ENCODE measurements at places on chromosomes 2 and 18.

DNA sequence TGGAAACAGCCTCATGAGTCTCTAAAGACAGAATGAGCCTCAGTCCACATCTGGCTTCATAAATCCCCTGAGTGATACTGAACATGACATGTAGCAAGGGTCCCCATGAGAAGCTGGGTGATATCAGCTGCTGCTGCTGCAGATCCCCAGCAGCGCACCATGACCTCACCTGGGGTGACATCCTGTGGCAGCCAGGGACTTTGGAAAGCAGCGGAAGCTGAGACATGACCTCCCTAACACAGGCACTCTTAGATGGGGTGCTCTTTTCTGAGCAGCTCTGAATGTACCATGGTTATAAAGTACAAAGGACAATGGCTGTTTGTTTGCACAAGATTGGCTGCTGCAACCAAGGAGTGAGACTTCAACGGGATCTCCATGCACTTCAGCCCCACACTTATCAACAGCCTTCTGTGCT, 74.7 kb upstream of the TMEM200C start:
- no peak for DNase-seq

- DNase-seq, result no peak
Measured at GRCh38 chr18:57930476-57930875, 113.5 kb upstream of the NEDD4L start.

GRCh38 chr2:216090369-216090786, 8.7 kb downstream of the TMEM169 start:
- DNase-seq, result no peak

DNA sequence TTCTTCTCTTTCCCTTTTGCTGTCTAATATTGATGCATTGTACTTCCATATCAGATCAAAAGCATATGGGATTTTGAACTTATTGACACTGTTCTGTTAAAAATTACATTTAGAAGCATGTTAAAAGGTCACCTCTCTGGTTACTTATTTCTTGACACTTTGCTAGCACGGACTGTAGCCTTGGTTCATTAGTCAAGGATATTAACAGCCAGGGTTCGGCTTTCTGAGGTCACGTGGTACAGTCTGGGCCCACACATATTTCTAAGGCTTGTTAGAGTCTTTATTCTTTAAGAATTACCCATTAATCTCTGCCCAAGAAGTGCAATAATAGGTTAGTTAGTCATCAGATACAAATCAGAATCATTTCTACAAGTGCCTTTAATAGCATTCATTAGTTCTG, 1035.8 kb upstream of the FANCL start:
- no peak for DNase-seq

GRCh38 chr2:78070693-78071092, 548.5 kb upstream of the LRRTM4 start:
- no peak for DNase-seq
